ENCODE measurements at places on chromosomes 11 and 22. TPM values are rescaled to one million over a fixed set of nuclear protein-coding genes. Genes with fewer than 3 reads are reported as not detected.

The CSF2RB gene
- total RNA-seq = not detected

The GGTLC3 gene
- not detected for total RNA-seq

The OR8G1 gene
- total RNA-seq = not detected

The CCDC188 gene
- not detected for total RNA-seq

The MS4A8 gene
- total RNA-seq = not detected

The STK33 gene
- total RNA-seq = 3.8 TPM

The SAA4 gene
- total RNA-seq = not detected

The TRAF6 gene
- total RNA-seq = 6.6 TPM

The CALCA gene
- total RNA-seq = not detected

The ZP1 gene
- 0.10 TPM for total RNA-seq
